ENCODE measurements at places on chromosomes 12 and 14.

DNA sequence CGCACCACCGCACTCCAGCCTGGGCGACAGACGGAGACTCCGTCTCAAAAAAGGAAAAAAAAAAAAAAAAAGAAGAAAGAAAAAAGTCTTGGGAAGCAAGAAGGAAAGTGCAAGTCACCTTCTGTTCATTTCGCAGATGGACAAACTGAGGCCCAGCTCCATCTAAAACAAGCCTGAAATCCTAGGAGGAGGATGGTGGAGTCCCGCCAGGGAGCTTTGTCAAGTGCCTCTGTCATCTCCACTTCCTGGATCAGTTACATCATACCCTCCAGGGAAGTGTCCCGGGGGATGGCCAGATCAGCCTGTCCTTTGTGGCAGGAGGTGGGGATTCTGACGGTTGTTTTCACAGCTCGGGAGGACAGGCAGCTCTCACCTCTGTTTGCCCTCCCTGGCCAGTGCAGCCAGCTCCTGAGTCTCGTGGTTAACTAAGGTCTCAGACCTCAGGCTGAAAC, 8.7 kb upstream of the SDSL start:
- no peak for DNase-seq

- DNase-seq, result no peak
These were observed 982.2 kb upstream of the FBXO33 start for GRCh38 chr14:40414386-40414785.

DNA sequence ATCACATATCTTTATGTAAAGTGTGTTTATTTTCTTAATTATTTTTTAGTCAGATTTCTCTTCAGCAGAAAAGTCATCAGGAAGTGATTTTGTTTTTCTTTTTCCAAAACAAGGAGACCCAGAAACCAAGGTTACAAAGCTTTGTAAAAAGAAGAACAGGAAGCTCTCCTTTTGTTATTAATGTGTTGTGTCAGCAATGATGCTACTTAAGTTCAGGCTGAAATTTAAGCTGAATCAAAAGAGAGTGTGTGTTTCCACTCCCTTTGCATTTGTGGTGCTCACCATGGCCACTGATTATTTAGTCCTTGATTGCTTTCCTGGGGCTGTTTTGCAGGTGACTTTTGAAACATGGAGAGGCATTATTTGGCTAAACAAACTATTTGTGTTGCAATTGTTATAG, 155.3 kb upstream of the ATP2B1 start:
- DNase-seq, result no peak

- DNase-seq, result no peak
These were observed 186.5 kb upstream of the HMGA2 start for GRCh38 chr12:65637774-65638173.

DNA sequence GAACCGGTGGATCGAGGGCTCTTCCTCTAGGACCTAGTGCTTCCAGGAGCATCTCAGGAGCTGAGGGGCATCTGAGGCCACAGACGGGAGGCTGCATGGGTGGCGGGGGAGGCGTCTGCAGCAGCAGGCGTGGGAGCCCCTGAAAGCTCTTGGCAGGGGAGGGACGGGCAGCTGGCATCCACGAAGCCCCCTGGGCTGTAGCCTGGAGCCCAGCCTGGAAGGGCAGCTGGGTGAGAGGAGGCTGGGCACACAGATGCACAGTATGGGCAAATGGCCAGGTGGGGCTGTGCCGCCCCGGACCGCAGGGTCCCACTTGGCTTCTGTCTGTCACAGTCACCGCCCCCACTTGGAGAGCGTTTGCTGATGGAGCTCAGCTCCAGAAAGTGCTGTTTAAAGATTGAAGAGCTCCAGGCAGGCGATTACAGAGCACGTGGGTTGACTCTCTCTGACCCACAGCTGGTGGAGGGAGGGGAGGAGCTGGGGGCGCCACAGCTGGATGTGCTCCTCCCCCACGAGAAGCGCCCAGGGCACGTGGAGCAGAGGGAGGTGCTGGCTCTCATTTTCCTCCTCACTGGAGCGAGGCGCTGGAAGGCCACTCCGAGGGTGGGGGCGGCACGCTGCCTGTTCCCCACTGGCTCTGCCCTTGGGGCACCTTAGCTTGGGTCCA, 155.0 kb upstream of the C14orf180 start:
- DNase-seq, result no peak

- DNase-seq, result no peak
These were observed 13.0 kb upstream of the NELL2 start for GRCh38 chr12:44889162-44889561.

DNA sequence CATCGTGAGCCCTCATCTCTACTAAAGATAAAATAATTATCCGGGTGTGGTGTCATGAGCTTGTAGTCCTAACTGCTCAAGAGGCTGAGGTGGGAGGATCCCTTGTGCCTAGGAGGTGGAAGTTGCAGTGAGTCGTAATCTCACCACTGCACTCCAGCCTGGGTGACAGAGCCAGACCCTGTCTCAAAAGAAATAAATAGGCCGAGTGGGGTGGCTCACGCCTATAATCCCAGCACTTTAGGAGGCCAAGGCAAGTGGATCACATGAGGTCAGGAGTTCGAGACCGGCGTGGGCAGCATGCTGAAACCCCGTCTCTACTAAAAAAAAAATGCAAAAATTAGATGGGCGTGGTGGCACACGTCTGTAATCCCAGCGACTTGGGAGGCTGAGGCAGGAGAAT, 70.9 kb downstream of the RESF1 start:
- no peak for DNase-seq

DNA sequence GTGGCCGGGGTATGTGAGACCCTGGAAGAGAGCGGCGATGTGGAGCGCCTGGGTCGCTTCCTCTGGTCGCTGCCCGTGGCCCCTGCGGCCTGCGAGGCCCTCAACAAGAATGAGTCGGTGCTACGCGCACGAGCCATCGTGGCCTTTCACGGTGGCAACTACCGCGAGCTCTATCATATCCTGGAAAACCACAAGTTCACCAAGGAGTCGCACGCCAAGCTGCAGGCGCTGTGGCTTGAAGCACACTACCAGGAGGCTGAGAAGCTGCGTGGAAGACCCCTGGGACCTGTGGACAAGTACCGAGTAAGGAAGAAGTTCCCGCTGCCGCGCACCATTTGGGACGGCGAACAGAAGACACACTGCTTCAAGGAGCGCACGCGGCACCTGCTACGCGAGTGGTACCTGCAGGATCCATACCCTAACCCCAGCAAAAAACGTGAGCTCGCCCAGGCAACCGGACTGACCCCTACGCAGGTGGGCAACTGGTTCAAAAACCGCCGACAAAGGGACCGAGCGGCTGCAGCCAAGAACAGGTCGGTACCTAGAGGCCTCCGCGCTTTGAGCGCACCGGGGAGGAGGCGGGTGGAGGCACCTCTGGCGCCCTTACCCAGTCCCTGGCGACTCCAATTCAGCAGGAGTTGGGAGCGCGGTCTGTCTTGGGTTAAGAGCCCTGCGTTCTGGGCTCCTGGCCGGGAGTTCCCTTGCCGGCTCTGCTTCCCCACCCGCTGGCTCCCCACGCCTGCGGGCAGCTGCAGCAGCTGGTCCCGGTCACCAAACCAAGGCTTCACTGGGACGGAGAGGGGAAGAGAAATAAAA, 700 bp downstream of the SIX6 start:
- no peak for DNase-seq

GRCh38 chr12:84648425-84648824, 264.2 kb downstream of the SLC6A15 start:
- DNase-seq, result no peak

DNA sequence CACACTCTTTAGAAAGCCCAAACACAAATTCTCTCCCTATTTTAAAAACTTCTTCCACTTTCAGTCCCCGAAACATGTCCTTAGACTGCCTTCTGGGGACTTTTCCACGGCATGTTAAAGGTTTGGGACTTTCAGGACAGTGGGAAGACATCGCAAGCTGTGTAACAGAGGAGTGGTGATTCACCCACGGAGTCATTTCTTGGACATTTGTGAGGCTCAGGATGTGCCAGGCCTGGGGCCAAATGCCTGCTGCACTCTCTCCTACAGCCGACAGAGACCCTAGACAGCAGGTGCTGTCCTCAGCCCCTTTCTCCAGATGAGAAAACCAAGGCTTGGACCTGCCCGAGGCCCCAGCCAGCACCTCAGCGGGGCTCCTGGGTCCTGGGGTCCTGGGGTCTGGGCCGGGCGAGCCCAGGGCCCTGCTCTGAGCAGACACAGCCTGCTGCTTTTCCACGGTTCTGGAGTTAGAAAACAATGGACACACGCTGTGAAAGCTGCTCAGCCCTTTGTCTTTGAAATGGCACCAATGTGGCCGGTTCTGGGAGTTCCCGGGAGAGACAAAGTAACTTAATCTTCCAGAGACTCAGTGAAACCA, 370.2 kb upstream of the SFSWAP start:
- DNase-seq, result no peak

GRCh38 chr12:102462386-102462785, 18.0 kb downstream of the IGF1 start:
- DNase-seq, result no peak

DNA sequence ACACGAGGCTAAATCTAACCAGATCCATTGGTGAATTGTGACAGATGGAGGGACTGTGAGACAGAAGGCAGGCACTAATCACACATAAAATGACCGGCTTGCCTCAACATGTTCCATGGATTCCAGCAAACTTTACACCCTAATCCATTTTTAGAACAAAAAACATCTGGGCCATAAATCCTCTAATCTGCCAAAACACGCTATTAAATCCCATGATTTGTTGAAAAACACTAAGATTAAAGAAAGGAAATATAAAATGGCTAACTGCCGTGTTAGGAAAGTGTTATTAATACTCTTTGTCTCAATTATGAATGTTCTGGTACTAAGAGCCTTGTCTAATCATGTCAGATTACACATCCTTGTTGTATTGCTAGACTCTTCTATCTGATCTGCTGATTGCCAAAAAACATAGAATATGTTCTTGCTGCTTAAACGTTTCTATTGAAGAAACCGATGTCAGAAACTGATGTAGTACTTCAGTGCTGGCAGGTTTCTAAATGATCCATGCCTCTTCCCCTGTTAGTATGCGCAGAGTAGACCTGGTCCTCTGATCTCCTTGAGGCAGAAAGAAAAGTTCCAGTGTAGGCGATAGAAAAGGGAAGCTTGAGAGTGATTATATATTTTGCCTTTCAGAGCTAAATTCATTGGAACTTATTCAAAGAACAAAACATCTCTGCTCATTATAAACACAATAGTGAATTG, 384.9 kb downstream of the SOX5 start:
- no peak for DNase-seq

GRCh38 chr12:24381790-24382189, 432.3 kb upstream of the SOX5 start:
- DNase-seq, result no peak

GRCh38 chr14:69398818-69399210, 322 bp downstream of the SLC39A9 start:
- no peak for DNase-seq

DNA sequence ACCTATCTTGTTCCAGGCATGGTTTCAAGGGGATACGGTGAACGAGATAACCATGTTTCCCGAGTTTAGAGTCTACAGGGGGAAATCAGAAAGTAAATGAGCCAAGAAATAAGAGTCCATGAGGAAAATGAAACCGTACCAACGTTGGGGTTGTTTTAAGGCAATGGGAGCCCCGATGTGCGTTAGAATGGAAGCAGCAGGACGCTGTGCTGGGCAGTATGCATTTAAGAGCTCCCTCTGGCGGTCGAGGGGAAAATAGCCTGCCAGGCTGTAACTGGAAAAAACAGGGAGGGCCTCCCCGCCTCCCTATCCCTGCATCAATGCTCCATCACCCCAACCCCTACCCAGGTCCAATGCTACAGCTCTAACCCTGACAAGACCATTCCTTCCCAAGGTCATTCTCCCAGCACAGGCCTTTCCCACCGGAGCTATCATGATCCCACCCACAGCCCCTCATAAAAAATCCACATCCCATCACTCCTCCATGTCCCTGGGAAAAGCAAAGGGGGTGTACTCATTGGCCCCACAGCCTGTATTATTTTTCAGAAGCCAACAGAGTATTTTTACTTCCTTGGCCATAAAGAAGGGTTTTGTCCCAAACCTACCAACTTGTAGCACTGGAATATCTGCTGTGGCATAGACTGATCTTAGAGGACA, 226.3 kb upstream of the NOS1 start:
- peak; percentile 7 for DNase-seq

DNA sequence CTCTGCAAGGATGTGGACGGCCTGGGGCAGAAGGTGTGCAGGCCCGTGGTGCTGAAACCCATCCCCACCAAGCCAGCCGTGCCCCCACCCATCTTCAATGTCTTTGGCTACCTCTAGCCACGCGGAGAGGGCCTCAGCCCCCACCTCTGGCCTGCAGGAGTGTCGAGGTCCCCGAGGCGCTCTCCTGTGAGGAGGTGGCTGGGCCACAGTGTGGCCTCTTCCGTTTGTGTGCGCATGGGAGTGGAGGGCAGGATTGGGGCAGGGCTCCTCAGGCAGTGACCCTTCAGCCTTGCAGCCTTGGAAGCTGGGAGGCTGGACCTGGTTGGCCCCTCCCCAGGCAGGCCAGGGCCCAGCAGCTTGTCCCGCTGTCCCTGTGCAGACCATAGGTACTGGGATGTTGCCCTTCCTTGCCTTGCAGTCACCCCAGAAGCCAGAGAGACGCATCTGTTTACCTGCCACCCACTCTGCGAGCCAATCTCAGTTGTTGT, 1.9 kb downstream of the FAM181A start:
- no peak for DNase-seq

DNA sequence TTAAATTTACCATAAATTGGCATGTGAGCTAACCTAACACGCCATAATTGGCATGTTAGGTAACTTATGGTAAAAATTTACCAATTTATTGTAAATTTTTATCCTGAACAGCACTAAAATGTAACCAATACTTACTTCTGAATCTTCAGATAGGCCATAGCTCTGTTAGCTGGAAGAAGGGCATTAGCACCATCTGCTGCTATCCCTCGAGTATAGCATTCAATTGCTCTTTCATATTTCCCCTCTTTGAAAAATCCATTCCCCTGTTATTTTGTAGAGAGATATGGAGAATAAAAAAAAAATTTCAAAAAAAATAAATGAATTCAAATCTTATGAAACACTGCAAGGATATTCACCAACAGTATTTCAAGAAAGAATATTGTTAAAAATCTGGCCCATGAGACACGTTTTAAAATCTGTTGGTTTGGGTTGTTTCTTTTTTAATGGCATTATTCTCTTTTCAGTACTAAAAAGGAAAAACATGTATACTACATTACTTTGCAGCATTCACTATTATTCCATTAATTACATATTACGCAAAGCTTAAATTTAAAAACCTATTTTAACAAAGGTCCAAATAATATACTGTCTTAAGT, 19.1 kb downstream of the RPAP3 start:
- no peak for DNase-seq

DNA sequence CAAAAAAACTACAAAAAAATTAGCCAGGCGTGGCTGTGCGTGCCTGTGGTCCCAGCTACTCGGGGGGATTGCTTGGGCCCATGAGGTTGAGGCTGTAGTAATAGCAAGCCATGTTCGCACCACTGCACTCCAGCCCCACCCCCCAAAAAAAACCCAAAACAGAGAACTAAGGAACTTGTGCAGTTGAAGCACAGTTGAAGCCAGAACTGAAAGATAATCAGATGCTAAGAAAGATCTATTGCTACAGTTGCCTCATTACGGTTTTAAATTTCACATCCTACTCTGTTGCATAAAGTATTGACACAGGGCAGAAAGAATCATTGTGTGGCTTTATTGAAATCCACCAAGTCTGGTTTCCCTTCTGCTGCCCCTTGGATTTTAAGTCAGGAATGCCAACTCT, 3.8 kb downstream of the CS start:
- no peak for DNase-seq
